KBM-7 (cell line): ENCODE measurements at places on chromosomes 13 and 19.

DNA sequence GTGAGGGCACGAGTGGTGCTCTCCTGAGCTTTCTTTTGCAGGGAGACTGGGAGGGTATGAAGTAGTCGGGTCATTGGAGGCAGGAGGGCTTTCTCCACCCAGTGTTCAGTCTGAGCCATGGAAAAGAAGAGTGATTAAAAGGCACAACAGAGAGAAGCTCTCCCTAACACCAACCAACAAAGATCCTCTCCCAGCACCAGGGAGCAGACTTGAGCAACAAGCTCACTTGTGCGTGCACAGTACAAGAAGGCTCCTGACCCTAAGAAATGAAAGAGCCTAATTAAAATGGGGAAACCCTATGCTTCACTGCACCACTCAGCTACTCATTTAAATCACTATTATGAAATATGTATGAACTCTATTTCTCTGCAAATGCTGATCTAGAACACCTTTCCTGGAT lies 276.3 kb upstream of the SOX21 start:
- DNase-seq, result peak; percentile 9

DNA sequence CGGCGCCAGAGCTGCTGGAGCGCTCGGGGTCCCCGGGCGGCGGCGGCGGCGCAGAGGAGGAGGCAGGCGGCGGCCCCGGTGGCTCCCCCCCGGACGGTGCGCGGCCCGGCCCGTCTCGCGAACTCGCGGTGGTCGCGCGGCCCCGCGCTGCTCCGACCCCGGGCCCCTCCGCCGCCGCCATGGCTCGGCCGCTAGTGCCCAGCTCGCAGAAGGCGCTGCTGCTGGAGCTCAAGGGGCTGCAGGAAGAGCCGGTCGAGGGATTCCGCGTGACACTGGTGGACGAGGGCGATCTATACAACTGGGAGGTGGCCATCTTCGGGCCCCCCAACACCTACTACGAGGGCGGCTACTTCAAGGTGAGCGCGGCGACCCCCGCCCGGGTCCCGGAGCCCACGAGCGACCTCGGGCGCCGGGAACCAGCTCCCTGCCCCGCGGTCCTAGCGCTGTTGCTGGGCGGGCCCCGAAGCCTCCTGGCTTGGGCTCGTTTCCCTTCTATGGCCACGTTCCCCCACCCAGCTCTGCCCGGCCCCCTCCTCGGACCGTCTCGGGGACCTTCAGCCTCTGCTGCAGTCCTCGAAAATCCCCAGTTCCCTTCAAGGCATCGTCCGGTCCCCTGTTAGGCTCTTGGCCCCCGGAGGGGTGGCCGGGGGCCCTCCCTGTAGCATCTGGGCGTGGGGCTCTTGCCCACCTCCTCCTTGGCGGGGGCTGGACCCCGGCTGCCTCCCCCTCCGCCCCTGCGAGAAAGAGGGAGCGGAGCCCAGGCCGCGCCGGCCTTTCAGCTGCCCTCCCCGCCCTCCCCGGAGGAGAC lies at the start of gene CDC34:
Gene CDC34 (plus strand): TSS at position 8 of the 808 bp plus-strand sequence. CDS start 172 bp downstream, at position 180.
- DNase-seq, result no peak

DNA sequence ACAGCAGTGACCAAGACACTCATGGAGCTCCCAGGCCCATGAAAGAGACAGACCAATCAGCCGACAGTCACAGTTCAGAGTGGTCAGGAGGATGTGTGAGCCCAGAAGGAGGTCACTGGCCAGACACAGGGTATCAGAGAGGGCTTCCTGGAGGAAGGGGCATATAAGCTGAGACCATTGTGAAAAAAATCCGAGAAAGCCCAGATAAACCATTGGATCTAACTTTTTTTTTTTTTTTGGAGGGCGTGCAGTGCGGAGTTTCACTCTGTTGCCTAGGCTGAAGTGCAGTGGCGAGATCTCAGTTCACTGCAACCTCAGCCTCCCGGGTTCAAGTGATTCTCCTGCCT lies 4.2 kb downstream of the ITPKC start:
- no peak for DNase-seq

- no peak for DNase-seq
Observed at GRCh38 chr19:14494910-14495671, 836 bp downstream of the GIPC1 start.

- DNase-seq, result no peak
Observed at GRCh38 chr13:52651897-52652195, 790 bp upstream of the SUGT1 start.

- no peak for DNase-seq
Observed at GRCh38 chr19:32022044-32022640, 323.3 kb upstream of the ZNF507 start.

GRCh38 chr19:33310606-33311325 lies 8.4 kb upstream of the CEBPA start:
- no peak for DNase-seq

DNA sequence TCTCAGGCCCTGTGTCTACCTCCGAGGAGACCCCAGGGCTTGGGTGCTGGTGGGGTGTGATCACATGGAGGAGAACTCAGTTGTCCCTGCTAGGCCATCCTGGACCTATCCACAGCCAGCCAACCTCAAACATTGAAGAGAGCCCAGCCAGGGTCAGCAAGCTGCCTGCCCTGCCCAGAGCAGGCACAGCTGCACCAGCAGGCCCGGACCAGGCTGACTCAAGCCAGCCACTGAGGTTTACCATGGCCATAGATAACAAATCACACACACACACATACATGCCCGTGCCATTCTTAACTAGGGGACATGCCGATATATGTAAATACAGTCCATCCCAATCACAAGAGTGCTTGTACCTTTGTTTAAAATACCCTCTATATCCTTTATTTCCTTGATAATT lies 8.1 kb downstream of the ARHGEF7 start:
- no peak for DNase-seq

DNA sequence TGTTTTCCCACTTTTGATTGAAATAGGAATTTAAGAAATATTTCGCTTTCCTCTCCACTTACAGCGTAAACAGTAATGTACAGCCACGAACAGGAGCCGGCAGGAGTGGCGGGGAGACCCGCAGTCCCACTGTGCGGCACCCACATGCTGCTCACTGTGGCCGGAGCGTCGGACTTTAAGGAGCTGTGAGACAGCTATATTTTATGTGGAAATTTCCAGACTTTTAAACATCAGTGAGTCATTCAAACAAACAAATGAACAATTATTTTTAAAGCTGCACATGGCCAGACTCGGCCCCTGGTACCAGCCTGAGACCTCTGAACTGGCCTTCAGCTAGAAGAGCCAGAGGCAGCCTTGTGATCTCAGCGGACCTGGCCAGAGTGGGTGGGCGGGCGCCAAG lies 52.5 kb downstream of the CRYL1 start:
- DNase-seq, result no peak

DNA sequence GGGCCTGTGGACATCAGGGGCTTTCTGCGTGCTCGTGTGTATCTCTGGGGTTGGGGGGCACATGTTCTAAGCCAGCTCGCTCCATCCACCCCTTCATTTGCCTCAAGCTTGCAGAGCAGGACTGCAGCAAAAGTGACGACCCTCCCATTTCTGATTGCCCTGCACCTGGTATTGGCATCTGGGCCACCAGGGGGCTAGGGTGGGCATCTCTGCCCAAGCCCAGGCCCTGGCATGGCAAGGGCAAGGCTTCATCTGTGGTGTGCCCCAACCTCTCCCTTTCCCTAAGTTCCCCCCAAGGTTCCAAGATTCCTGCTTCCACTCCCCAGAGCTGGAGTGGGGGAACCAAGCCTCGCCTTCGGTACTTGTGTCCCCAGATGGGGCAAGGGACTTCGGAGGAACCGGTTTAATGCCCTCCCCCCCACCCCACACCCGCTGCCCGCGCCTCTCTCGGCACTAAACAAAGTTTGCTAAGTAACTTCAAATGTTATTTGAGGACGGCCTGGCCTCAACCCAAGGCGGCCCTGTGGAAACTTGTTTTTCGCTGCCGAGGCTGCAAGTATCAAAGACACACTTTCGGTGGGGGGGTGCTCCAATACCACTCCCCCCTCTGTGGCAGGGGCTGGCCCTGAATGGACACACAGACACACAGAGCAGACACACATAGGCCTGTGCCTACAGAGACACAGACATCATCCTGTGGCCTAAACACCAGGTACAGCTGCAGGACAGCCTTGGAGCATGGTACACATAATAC lies 12.2 kb downstream of the NFIX start:
- no peak for DNase-seq

- DNase-seq, result no peak
Observed at GRCh38 chr13:102879793-102880499, 34.1 kb downstream of the ERCC5 start.

DNA sequence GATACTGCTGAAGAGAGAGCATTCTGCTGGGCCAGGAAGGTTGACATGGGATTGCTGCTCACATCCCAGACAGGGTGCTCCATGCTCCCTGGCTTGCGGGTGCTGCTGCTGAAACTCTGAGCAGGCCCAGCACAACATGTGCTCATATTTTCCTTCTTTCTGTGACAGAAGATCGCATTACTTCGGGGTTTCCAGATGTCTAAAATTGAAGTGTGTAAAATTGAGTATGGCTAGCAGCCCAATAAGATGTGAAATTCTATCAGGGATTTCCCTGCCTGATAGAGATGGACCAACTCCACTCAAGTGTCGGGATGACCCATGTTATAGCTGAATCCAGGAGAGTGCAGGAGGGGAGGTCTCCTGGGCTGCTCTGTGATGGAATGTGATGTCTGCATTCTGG lies 55.6 kb upstream of the KL start:
- no peak for DNase-seq

GRCh38 chr13:97353927-97354675 lies 79.9 kb upstream of the RAP2A start:
- no peak for DNase-seq

GRCh38 chr13:27425158-27425917 lies 919 bp downstream of the GTF3A start:
- DNase-seq, result no peak

DNA sequence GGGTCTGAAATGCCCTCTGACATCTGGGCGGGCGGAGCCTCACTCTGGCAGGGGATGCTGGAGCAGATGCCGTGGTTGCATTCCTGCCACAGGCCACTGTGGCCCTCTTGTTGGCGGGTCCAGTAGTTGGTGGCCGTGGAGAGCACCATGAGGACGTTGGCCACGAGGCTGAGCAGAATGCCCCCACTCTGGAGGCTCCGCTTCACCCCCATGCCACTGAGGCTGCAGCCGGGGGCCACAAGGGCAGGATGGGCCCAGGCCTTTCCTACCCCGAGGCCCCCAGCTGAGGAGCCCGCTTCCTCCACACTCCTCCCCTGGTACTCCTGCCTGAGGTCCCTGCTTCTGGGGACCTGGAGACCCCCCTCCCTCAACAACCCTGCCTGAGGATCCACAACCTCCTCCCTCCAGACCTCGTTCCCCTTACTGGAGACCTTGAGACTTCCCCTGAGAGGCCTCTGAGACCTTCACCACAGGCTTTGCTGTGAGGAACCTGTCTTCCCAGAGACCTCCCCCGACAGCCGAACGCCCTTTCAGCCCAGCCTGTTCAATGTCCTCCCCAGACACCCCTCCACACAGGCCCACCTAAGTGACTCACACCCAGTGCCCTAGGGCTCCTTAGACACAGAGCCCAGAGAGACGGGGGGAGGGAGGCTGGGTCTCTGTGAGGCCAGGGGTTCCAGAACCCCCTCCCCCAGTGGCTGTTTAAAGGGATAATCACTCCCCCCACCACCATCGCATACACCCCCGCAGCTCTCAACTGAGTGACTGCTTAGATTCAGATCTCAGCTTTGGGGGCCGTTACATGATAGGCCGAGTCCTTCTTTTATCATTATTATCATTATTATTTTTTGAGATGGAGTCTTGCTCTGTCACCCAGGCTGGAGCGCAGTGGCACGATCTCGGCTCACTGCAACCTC lies at the start of gene CLDND2:
Gene CLDND2 (minus strand): TSS at position 638 of the 917 bp plus-strand sequence. CDS start 426 bp downstream, at position 212.
- peak; percentile 57 for DNase-seq

- no peak for DNase-seq
Observed at GRCh38 chr13:61432029-61432428, 16.4 kb upstream of the PCDH20 start.

GRCh38 chr13:99214232-99214631 lies 13.6 kb downstream of the UBAC2 start:
- no peak for DNase-seq

DNA sequence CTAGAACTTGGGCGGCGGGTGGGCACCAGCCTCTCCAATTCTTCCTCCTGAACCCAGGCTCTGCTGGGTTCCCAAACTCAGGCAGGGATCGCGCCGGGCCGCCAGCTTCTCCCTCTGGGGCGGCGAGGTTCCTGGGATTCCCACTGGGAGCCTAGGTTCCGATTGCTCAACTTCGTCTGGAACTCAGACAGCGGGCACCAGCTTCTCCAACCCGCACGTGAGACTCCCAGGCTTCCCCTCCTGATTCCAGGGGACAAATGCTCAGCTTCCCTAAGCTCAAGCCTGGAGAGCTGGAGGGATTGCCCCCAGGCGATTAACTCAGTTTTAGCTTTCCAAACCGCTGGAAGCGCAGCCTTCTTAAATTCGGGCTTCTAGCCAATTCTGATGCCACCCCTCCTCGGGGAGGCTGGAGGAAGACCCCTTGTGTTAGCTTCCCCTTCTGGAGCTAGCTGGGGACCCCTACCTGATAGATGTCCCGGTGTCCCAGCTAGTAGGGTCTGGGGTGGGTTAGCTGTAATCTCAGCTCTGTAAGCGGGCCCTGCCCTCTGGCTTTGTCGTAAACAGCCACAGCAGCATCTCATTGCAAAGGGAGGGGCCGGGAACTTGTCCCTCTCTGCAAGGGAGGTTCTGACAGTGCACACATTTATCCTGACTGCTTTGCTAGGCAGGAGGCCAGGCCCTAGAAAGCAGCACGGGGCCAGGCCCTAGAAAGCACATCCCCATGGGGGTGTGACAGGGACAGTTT lies 671 bp downstream of the MCOLN1 start:
- no peak for DNase-seq

DNA sequence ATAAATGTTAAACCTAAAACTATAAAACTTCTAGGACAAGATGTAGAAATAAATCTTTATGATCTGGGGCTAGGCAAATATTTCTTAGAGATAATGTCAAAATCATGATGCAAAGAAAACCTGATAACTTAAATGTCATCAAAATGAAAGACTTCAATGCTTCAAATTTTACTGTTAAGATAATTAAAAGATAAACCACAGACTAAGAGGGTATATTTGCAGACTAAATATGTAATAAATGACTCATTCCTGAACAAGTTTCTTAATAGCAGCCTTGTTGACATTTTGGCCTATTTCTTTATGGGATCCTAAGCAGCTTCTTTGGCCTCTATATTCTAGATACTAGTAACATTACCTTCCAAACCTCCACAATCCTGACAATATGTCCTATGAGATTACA lies 2878.3 kb upstream of the PCDH20 start:
- DNase-seq, result no peak

GRCh38 chr13:112859128-112859816 lies 109.7 kb upstream of the MCF2L start:
- DNase-seq, result no peak
